ENCODE measurements at places on chromosomes 13 and 19.

DNA sequence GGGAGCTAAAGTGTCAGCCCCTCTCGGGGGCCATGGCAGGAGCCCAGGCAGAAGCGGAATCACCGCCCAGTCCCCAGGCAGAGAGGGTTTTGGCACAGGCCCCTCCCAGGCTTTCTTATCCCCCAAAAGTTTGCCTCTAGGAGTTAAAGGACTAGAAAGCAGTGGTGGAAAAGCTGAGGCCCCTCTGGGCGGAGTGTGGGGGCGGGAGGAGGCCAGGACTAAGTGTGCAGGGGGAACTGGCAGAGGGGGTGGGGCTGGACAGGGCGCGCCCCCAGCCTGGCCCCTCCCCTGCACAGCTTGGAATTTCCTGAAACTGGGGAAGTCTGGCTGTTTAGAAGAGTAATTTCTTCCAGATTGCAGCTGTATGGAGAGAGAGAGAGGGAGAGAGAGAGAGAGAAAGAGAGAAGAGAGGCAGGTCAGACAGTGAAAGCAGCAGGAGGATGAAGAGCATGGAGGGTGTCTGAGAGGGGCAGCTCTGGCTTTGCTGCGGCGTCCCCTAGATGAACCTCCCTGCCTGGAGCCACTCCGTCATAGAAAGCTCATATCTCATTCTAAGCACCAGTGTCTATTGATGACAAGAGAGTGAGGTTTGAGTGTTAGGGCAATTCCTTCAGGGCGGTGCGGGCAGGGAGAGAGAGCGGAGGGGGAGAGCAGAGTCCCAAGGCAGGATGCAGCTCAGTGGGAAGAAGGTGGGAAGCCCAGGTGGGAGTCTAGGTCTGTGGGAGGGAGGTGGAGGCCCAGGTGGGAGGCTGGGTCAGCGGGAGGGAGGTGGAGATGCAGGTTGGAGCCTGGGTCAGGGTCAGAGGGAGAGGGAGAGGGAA, at the start of gene CDC42EP5:
Gene CDC42EP5, minus strand, starts transcription at position 226 of the 821 bp plus-strand sequence. CDS start 7,749 bp downstream, outside the sequence.
- no peak for DNase-seq

DNA sequence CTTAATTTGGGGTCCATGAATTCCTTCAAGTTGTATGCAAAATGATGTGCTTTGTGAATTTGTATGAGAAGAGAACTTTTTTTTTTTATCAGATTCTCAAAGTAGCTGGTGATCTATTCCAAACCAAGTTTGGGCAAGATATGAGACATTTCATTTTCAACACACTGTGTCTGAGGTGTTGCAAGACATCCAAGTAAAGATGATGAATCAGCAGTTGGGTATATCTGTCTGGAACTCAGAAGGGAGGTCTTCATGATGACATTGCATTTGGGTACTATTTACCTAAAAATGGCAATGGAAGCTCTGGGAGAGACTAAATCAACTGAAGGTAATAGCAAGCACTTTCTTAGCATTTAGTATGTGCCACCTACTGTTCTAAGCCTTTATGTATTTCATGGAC, 2.8 kb downstream of the FAM124A start:
- no peak for DNase-seq

- no peak for DNase-seq
Observed at GRCh38 chr19:35341565-35342225, 6.0 kb upstream of the FFAR1 start.

GRCh38 chr13:53050151-53050550, 21.5 kb downstream of the OLFM4 start:
- no peak for DNase-seq

GRCh38 chr13:98507282-98507797, 69.6 kb downstream of the STK24 start:
- DNase-seq, result no peak

GRCh38 chr13:26604784-26605545, 47.5 kb downstream of the WASF3 start:
- no peak for DNase-seq

All from CD4-positive, alpha-beta T cell treated with Interferon alpha-2 for 1 hour (primary cell).